ENCODE measurements at places on chromosomes 1 and 21.

DNA sequence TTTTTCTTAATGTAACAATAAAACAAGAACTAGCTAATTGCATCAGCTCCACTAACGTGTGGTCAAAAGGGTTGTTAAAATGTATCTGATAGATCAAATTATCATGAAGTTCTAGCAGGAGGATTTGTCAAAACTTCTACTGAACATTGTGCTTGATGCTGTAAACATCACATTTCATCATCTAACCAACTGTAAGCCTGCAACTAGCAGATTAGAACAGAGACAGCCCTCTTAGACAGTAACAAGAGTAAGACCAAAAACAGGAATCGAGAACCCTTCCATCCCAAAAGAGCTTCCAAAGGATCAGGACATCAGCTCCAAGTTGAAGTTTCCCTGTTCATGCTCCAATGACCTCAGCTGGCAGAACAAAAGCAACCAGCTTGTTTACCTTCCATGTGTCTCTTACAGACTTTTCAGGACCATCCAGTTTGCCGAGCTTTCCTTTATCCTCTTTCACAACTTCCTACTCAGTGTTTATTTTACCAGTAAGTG is 44.6 kb downstream of the NIBAN1 start:
- DNase-seq = no peak

- no peak for DNase-seq
Measured at GRCh38 chr1:162029157-162029556, 5.5 kb upstream of the OLFML2B start.

GRCh38 chr1:159705904-159706256 is 8.5 kb downstream of the CRP start:
- no peak for DNase-seq

DNA sequence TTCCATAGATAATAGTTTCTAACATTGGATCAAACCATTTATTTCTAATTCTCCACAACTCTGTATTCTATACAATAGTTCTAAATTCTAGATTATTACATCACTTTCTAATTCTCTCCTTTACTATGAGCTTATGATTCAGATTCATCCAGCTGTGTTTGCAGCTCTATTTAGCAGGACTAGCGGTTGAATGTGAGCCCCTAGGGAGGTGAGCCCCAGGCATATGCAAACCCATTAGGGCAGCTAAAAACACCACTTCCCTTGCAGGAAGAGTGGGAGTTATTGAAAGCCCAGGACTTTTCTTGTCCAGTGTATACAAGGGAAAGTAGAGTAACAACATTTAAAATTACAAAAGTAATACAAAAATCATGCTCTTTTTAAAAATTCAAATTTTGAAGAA is 56.9 kb downstream of the KRTAP19-8 start:
- no peak for DNase-seq

DNA sequence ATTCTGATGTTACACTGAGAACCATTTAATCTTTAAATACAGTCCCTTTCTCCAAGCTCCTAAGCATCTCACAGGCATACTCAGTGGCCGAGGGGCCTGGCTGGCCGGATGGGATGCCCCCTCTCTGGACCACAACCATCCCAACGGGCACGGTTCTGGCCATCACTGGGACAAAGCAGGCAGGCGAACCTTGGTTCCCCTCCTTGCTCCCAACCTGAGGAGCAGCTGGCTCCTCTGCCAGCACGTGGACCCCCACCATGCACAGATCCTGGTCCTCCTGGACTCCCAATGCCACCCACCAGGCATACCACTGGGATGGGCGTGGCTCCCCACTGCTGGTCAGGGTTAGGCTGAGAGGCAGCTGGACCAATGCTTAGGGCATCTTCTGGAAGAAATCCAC is 19.8 kb upstream of the PRDM16 start:
- DNase-seq = no peak

- DNase-seq = no peak
Measured at GRCh38 chr1:228378873-228379460, 27.7 kb downstream of the TRIM11 start.

DNA sequence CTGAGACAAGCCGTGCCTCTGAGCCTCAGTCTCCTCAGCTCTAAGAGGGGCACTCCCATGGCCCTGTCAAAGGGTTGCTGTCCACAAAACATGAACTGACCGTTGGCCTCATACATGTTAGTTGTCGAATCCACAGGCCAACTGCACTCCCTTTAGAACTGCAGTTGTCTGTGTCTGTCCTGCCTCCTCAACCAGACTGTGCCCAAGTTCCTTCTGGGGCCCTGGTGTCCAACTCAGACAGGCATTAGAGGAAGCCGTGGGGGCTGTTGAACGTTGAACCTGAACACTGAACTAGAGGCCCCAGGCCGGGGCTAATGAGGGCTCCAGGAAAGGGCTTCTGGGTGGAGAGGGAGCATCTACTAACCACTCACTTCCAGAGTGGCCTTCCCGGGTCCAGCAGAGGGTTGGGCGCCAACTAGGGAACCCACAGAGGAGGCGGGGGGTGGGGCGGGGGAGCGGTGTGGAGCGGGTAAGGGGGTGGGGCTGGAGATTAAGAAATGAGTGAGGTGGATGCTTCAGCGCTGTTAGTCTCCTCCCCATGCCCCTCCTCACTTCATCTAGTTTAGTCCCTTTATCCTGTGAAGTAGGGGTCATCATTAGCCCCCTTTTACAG is at the start of gene RAB42:
Gene RAB42 (plus strand): TSS at position 558 of the 613 bp plus-strand sequence. CDS start 247 bp downstream, outside the sequence.
- no peak for DNase-seq

DNA sequence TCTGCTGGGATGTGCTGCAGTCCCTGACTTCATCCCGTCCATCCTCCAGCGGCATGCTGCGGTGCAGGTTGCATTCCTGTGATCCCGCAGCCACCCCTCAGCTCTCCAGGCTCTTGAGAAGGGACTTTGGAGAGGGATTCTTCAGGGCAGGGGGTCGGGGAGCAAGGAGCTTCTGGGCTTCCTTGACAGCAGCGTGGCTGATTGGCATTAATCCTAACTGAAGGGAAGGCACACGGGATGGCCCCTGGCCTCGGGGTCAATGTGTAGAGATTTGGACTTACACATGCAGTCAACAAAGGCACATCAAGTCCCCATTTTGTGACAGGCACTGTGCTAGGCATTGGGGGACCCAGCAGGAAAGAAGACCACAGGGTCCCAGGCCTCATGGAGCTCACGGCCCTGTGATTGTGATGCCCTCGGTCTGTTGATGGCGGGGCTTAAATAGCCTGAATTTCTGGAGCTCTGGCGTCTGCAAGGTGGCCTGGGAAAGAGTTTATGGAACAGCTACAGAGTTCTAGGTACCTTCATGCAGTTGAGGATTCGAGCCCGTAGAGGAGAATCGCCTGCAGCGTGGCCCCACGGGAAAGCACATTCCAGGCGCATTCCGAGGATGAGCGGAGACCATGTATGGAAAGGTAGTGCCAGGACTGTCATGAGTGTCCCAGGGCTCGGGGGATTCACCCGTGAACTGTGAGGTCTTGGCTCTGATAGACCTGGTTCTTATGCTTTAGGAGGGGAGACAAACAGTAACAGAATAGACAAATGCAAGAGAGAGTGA is 20.1 kb downstream of the PSEN2 start:
- DNase-seq = no peak

- no peak for DNase-seq
Measured at GRCh38 chr1:107124694-107125093, 16.1 kb upstream of the NTNG1 start.

DNA sequence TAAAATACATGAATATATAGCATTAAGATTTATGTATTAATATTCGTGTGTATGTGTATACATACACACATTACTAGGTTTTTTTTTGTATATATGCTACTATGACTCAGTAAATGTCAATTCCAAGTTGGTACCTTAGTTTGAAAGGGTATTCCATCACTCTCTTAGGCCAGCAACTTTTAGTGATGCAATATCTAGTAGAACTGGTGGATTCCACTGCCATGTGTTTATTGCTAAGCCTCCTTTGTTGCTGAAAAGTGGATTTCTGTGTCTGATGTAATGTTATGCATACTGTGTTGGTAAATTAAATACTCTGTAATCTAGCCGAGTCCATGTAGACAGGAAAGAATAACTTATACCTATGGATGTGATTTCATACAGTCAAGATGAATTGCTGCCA is 16.9 kb upstream of the COL11A1 start:
- no peak for DNase-seq

GRCh38 chr1:156389311-156389710 is 20.3 kb downstream of the RHBG start:
- peak; percentile 33 for DNase-seq

- no peak for DNase-seq
Measured at GRCh38 chr1:154607106-154607608, 829 bp downstream of the ADAR start.

DNA sequence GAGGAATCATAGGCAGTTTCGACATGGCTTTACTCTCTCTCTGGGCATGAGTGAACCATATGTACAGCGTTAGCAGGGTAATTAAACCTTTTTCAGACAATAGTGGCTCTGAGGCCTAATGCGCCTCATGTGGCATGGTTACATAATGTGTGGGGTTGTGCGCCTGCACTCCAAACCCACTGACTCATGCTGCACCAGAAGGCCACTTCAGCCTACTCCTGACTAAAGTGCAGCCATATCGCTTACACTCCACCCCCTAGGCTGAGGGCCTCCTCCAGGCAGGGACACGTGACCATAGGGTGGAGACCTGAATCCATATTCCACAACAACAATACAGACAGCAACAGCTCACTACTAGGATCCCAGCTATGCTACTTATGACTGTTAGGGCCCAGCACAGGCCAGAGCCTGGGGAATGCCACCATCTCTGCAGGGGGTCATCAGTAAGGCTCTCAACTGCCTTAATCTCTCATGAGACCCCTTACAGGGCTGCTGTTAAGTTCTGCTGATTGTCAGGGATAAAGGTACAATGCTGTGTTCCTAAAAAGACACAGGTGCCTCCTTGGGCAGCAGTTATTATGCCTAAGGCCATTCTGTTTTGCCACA is 13.4 kb upstream of the ODF2L start:
- no peak for DNase-seq

DNA sequence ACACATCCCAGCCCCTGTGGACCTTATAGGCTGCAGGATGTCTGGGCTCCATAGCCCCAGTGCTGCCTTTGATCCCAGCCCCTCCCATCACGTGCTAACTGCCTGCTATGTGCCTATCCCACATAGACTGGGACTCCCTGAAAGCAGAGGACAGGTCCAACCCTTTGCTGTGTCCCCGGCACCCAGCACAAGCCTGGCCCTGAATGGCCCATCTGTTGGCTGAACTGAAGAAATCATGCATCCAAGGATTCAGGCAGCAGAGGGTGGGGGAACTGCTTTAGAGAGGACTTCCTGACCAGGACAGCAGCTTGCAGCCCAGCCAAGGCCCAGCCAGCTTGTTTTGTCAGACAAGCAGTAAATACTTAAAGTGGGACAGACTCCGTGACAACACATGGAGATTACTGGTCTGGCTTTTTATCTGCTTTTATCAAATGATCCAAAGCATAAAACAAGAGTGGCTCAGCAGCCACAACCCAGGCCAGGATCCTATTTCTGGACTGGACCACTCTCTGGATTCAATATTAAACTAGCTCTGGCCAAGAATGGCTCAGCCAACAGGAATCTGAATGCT is 69.3 kb downstream of the GLIS1 start:
- no peak for DNase-seq

GRCh38 chr21:33386222-33386784 is 16.9 kb upstream of the IFNGR2 start:
- DNase-seq = no peak

DNA sequence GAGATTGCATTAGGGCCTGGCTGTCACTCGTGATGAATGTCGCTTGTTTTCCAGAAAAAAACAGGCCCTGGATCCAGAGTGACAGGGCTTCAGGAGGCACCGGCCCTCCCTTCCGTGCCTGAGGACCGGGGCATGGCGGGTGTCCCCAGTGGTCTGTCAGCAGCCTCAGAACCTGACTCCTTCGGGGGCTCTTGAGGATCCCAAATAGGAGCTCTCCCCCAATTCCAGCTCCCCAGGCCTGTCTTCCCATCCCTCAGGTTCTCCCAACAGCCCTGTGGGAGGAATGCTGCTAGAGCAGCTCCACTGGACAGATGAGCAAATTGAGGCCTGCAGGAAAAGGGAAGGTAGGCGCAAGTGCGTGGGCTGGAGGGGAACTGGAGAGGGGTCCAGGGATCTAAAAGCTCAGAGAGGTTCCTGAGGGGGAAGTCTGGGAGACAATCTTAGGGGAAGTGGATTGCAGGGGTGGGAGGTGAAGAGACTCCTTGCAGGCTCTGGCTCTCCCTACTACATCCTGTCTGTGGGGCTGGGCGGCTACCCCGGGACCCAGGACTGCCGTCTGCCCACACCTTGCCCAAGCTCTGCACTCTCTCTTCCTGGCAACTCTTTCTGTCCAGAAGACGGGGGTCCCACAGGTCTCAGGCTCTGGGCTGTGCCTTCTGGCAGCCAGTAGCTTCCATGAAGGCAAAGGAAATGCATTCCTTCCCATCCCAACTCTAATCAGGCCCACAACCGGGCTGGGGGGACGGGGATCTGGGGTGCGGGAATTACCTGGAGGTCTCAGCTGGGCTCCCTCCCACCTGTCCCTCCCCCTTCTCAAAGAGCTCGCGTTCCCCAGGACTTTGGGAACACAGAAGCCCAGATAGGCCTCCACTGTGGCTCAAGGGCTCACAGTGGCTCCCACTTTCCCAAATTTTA is 105.7 kb upstream of the CASZ1 start:
- DNase-seq = no peak

GRCh38 chr1:245118806-245119205 is 36.0 kb upstream of the KIF26B start:
- DNase-seq = no peak

GRCh38 chr1:198352975-198353695 is 187.3 kb downstream of the ATP6V1G3 start:
- DNase-seq = no peak

DNA sequence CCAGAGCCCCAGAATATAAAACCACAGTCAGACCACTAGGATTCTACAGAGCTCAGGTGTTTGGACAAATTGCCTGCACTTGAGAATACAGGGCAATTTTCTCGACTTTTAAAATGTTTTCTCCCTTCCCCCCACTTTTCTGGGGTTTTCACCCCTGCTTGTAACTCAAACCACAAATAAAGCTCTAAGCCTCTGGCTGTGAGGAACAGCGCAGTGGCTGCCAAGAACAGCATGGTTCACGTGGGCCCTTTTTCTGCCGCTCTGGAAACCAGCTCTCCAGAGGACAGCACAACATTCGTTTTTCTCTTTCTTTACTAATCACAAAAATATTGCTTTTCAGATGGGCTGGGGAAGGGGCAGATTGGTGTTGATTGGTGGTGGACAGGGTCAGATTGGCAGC is 102.2 kb upstream of the JUN start:
- DNase-seq = no peak

DNA sequence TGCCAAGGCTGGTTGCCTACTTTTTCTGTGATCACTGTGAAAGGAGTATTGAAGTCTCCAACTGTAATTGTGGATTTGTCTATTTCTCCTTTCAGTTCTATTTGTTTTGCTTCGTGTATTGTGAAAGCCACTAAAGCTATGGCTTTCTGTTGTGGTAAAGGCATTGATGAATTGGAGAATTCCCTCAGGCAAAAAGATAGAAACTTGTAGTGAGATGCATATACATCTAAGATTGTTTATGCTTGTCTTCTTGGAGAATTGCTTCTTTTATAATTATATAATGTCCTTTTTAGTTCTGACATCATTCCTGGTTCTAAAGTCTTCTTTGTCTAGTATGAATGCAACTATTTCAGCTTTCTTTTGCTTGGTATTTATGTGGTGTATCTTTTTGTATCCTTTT is 36.8 kb downstream of the SWT1 start:
- DNase-seq = no peak

All from amygdala (tissue), 56 donors.